Osteoblast (primary cell): ENCODE measurements at places on chromosomes 6 and 20. TPM values are rescaled to one million over a fixed set of nuclear protein-coding genes. Genes with fewer than 3 reads are reported as not detected.

HUS1B gene
- 0.59 and 0.72 TPM in 2 replicates for total RNA-seq

MYLK2 gene
- total RNA-seq, result under 0.01 and 0.36 TPM in 2 replicates

SLC26A8 gene
- total RNA-seq, result under 0.01 TPM in 1 of 2 replicates, not detected in the other

WFDC2 gene
- not detected in 2 replicates for total RNA-seq

BPIFA3 gene
- total RNA-seq, result not detected in 2 replicates
